ENCODE measurements at places on chromosomes 2 and 18. TPM values are rescaled to one million over a fixed set of nuclear protein-coding genes. Genes with fewer than 3 reads are reported as not detected.

GRCh38 chr2:241659150-241659739, 21.8 kb downstream of the ATG4B start:
- peak overlapping the region; percentile 27 for H3K27ac ChIP-seq
- H3K27me3 ChIP-seq = no peaks in the 10 kb centered on the region
- no peak for DNase-seq
- no peak overlapping the region for H3K4me3 ChIP-seq
- H3K4me1 ChIP-seq = no peaks in the 10 kb centered on the region
- peaks cover 13% of the 10 kb centered on the region for H3K36me3 ChIP-seq

GRCh38 chr2:112627060-112628040, 18.4 kb upstream of the SLC20A1 start:
- H3K36me3 ChIP-seq = no peaks in the 10 kb centered on the region
- no peak for DNase-seq
- no peak overlapping the region for H3K4me3 ChIP-seq
- peak overlapping the region; percentile 59 for H3K27ac ChIP-seq

GRCh38 chr2:183996825-183997793, 601.2 kb upstream of the ZNF804A start:
- peaks cover 14% of the 10 kb centered on the region for H3K4me1 ChIP-seq
- no peak for DNase-seq
- no peak overlapping the region for H3K4me3 ChIP-seq
- H3K27me3 ChIP-seq = no peaks in the 10 kb centered on the region
- H3K27ac ChIP-seq = no peak overlapping the region
- H3K36me3 ChIP-seq = peaks cover 3% of the 10 kb centered on the region

GRCh38 chr2:145753966-145754365, 1234.0 kb upstream of the ZEB2 start:
- DNase-seq = no peak
- peaks cover 5% of the 10 kb centered on the region for H3K27me3 ChIP-seq
- no peak overlapping the region for H3K27ac ChIP-seq
- no peak overlapping the region for H3K4me3 ChIP-seq

GRCh38 chr2:123036300-123036699, 988.8 kb upstream of the CNTNAP5 start:
- no peak overlapping the region for H3K27ac ChIP-seq
- no peaks in the 10 kb centered on the region for H3K27me3 ChIP-seq
- no peaks in the 10 kb centered on the region for H3K4me1 ChIP-seq
- no peak overlapping the region for H3K4me3 ChIP-seq

DNA sequence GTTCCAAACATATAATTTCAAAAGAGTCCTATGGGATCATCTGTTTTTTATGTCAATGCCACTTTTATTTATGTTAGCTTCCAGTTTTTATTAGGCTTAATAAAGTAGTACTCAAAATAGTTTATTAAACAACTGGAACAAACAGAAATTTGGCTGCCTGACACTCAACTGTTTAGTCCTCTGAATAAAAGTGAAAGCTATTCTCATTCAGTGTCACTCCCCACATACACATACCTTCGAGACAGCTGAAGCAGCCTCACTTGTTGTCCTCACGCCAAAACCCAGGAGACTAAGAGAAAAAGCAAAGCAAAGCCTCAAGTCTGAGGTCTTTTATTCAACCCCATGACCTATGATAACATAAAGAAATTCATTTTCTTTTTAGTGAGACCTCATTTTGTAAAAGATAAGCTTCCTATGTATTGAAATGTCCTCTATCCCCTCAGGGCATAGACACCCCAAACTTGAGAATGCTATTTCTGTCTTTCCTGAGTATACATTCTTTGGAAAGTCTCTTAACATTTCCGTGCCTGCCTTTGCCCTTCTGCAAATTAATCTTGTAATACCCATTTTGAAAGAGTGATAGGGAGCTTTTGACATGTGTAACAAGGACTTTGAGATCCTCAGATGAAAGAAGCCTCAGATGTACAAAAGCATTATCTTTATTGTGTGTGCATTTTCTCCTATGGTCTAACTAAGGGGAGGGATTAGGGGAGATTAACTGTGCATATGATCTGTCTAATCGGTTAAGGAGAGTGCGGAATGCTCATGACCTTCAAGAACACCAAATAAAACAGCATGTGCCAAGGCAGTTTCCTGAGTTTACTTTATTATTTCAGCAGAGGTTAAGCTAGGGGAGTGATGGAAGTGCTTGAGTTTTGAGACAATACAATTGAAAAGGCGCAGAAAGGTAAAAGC, 1523.7 kb upstream of the PIK3C3 start:
- H3K36me3 ChIP-seq = no peaks in the 10 kb centered on the region
- no peaks in the 10 kb centered on the region for H3K27me3 ChIP-seq
- no peak for DNase-seq
- no peak overlapping the region for H3K4me3 ChIP-seq
- no peaks in the 10 kb centered on the region for H3K4me1 ChIP-seq
- H3K27ac ChIP-seq = no peak overlapping the region

- no peak for DNase-seq
- no peaks in the 10 kb centered on the region for H3K36me3 ChIP-seq
- H3K27me3 ChIP-seq = peaks cover 3% of the 10 kb centered on the region
These were observed 84.6 kb downstream of the PLCL1 start for GRCh38 chr2:197889041-197889440.

DNA sequence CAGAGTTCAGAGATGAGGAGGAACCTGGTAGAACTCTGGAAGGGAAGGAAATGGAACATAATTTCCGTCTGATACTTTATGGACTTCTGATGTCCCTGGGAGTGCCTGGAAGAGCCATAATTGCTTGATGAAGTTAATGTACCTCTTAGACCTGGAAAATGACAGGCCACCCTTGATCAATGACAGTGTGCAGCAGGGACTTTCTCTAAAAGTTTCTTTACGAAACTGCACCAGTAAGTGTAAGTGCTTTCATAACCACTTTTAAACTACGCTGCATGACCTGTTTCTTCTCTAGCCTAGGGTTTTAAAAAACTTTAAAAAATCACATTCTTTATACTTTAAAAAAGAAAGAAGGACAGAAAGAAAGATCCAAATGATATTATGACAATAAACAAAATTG, 164.5 kb downstream of the LPIN1 start:
- H3K27ac ChIP-seq = no peak overlapping the region
- H3K27me3 ChIP-seq = no peaks in the 10 kb centered on the region
- no peaks in the 10 kb centered on the region for H3K36me3 ChIP-seq
- H3K4me3 ChIP-seq = no peak overlapping the region
- no peaks in the 10 kb centered on the region for H3K4me1 ChIP-seq

CRYGD gene
- not detected for total RNA-seq

SERPINB10 gene
- not detected for total RNA-seq
